RPMI7951 (cell line): ENCODE measurements at places on chromosomes 7 and 10.

GRCh38 chr10:43408710-43409384 lies at the start of gene HNRNPF:
Gene HNRNPF, minus strand, starts transcription at chr10:43409186. Its CDS starts 21,302 bp downstream, at chr10:43387884.
- peak; percentile 93 for DNase-seq

- no peak for DNase-seq
Measured at GRCh38 chr10:7474388-7474787, 63.6 kb upstream of the SFMBT2 start.

DNA sequence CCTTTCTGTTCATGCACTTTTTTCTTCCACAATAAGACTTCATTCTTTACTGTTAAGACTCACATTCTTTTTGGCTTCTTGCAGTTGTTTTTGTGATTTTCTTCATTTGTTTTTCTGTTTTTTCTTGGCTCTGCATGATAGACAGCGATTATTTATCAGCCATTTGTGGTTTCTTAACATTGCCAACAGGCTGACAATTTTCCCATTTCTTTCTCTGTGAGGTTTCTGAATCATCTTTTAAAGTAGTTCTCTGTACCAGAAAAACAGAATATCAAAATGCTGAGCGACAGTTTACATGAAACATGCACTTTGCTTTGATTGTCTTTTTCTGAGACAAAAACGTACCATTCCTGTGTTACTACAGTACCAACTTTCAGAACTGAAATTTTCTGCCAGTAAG lies 334.2 kb upstream of the MAGI2 start:
- no peak for DNase-seq

GRCh38 chr7:155991470-155991869 lies 179.2 kb upstream of the SHH start:
- no peak for DNase-seq

GRCh38 chr10:108462005-108462404 lies 1297.5 kb upstream of the SORCS1 start:
- no peak for DNase-seq

DNA sequence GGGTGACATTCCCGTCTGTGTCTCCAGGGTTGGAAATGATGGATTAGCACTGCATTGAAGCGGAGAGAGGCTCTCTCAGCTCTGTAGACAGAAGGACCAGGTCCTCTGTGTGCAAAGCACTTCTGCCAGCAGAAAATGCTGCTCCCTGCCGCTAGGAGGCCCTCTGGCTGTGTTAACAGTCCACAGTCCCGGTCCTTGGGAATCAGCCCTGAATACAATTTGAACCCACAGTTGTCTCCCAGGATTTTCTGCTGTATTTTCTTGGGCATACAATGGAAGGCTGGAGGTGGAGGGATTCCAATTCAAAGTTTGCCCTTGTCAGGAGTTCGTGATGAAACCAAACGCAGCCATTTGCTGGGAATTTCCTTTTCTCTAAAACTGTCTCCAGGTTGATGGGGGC lies 205.2 kb downstream of the GLRX3 start:
- no peak for DNase-seq

DNA sequence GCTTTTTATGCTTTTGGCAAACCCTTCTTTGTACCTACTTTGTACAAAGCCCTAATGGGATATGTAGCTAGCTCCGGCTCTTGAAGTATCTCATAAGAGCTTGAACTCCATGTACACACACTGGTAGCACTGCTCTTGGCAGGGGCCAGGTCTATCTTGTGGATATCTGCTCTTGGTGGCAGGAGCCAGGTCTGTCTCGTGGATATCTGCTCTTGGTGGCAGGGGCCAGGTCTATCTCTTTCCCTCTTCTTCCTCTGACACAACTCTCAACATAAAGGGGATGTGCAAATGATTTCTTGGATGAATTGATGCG lies 91.9 kb downstream of the WNT2 start:
- no peak for DNase-seq

DNA sequence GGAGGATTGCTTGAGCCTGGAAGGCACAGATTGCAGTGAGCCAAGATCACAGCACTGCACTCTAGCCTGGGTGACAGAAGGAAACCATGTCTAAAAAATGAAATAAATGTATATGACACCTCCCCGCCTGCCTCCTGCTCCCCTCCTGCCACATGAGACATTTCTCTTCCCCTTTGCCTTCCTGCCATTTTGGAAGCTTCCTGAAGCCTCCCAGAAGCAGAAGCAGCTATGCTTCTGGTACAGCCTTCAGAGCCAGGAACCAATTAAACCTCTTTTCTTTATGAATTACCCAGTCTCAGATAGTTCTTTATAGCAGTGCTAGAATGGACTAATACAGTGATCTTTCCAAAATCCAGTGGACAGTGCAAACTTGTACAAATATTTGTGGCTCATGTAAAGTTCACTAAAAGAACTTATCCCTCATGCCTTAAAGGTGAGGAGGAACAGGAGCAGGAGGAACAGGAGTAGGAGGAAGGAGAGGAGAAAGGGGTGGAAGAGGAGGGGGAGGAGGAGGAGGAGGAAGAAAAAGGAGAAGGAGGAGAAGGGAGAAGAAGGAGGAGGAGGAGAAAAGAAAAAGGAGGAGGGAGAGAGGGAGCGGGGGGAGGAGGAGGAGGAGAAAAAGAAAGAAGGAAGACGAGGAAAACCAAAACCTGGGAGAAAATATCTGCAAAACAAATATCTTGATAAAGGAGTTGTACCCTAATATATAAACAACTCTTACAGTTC lies 2.8 kb upstream of the ABI1 start:
- DNase-seq = no peak

DNA sequence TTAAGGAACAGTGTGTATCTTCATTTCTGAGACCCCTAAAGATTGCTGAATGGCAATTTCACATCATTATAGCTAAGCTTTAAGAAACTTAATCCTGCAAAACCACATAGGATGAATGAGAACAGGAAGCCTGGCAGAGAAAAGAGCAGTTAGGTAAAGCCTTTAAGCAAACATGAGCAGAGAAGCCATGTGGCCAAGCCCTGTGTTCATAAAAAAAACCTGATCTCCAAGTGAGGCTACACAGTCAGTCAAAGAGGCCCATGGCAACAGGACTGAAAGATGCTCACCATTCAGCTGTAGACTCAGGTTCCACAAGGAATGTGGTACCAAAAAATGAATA lies 9.3 kb downstream of the LIPA start:
- DNase-seq = no peak

- no peak for DNase-seq
Measured at GRCh38 chr10:61330669-61331068, 122.5 kb downstream of the TMEM26 start.

DNA sequence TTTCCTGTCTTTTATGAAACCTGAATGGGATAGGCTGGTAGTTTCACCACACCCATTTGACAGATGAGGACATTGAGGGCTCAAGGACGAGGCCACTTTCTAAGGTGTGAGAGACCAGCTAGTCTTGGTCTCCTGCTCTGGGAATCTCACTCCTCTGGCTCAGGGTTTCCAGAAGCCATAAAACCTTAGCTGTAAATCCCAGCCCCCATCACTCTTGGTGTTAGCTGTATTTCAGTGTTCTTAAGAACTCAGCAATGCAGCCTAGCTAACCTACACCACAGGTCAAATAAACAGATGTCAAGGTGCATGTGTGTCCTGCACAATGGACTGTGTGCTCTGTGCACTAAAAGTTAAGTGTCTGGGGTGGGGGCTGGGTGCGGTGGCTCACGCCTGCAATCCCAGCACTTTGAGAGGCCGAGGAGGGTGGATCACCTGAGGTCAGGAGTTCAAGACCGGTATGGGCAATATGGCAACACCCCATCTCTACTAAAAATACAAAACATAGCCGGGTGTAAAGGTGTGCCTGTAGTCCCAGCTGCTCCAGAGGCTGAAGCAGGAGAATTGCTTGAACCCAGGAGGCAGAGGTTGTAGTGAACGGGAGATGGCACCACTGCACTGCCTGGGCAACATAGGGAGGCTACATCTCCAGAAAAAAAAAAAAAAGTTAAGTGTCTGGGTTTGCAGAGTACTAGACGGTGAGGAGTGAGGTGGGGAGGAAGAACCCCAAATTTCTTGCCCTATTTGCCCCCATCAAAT lies 567 bp upstream of the EPO start:
- DNase-seq = peak; percentile 39

DNA sequence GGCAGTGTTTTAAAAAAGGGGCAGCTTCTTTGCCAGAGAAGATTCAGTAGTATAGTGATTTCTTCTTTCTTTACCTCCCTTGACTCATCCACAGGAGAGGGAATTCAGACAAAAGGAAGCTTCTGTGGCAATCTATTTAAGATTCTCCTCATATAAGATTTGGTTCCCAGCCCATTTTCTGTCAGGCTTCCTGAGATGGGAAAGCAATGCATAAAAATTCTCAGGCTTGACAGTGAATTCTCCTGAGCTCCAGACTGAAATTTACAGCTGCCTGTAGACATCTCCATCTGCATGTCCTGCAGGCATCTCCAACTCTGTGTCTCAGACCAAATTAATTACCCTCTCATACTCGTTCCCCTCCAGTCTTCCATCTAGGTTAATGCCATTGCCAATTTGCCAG lies 72.8 kb downstream of the TSPAN12 start:
- no peak for DNase-seq

DNA sequence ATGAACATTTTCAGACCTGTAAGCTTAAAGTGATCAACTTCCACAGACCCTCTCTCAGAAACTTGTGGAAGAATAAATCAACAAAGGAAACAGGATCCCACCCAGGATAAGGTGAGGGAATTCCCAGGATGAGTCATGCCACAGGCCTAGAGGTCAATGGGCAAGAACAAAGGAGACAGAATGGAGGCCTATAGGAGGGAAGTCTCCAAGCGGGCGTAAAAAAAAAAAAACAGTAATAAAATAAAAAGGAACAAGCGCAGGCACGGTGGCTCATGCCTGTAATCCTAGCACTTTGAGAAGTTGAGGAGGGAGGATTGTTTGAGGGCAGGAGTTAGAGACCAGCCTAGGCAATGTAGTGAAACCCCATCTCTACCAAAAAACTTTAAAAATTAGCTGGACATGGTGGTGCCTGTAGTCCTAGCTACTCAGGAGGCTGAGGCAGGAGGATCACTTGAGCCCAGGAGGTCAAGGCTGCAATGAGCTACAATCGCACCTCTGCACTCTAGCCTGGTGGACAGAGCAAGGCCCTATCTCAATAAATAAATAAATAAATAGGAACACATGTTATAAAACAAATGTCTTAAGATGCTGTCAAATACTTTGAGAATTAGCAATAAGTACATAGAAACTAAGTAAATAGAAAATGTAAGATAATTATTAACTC lies 8.4 kb downstream of the SORBS1 start:
- peak; percentile 34 for DNase-seq

GRCh38 chr7:20220293-20220761 lies 3.1 kb upstream of the MACC1 start:
- no peak for DNase-seq

GRCh38 chr10:101481256-101481655 lies 106.8 kb downstream of the POLL start:
- no peak for DNase-seq

- no peak for DNase-seq
Measured at GRCh38 chr10:126394948-126395347, 6.7 kb upstream of the ADAM12 start.

GRCh38 chr7:119900996-119901672 lies 371.8 kb upstream of the KCND2 start:
- DNase-seq = peak; percentile 94

GRCh38 chr7:20199015-20199737 lies 18.0 kb downstream of the MACC1 start:
- peak; percentile 96 for DNase-seq

- DNase-seq = no peak
Measured at GRCh38 chr10:2929480-2930258, 137.7 kb upstream of the PFKP start.

GRCh38 chr7:106893591-106893990 lies 28.5 kb downstream of the PIK3CG start:
- DNase-seq = no peak

DNA sequence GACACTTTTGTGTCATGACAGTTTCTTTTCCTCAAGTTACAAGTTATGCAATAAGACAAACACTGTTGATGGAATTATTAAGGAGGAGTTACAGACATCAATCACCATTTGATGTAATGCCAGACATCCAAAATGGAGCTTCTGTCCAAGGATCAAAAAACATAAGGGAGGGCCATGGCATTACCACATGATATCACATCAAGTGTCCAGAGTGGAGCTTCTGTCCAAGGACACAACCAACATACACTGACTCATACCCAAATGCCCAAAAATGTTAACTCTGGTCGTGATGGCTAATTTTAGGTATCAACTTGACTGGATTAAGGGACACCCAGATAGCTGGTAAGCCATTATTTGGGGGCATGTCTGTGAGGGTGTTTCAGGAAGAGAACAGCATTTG lies 140.4 kb downstream of the DOCK4 start:
- DNase-seq = no peak

DNA sequence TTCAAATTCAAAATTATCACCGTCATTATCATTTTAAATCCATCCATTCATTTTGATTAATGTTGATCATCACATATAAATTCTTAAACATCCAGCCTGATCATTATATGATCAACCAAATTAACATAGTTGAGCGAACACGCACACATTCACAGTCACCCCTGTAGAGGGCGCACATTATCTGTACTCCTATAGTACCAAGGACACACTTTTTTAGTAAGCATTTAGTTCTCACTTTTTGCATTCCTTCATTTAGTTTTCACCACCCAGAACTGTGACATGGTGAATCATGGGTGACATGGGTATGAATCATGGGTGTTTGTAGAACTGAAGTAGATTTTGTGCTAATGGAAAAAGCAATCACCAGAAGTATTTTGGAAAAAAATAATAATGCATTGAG lies 26.0 kb upstream of the ZNF735 start:
- DNase-seq = peak; percentile 9

DNA sequence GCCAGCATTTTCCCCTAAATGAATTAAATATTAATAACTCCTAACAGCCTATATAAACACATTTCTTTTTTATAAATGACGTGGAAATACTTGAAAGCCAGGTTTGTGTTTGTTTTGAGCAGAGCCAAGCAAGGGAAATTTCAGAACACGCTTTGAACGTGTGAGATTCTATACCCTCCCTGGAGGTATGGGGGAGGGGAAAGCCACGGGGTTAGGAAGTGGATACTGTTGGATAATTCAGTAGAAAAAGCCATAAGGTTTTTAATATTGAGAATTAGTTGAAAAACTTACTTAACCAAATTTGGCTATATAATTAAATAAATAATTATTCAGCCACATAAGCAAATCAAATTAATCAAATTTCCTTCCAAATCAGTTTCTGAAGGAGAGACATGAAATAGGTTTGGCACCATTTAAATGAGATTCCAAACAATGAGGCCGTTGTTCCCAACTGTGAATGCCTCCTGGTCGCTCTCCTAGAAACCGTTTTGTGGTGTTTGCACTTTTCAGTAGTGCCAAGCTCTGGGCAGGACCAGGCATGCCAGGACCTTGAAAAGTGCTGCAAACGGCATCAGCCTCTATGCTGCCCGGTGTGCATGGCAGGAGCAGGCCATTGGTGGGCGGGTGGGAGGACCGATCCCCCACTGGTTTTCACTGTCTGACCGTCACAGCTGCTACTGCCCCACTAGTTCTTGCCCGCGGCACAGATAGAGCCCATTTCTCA lies 88.1 kb downstream of the SEPTIN14 start:
- peak; percentile 9 for DNase-seq

DNA sequence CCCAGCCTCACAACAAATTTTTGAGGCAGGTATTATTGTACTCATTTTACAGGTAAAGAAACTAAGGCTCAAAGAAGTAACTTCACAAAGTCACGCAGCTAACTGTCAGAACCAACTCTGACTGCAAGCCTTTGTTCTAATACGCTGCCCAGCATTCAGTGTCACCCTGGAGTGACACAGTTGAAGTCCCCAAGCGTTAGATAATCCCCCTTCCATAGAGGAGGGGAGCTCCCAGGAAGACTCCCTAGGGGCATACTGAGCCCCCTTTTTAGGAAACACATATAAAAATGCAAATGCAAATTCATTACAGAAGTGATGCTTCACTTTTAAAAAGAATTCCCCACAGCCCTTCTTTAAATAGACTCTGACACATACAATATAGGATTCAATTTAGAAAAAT lies 101.0 kb upstream of the MACROH2A2 start:
- DNase-seq = no peak

- DNase-seq = no peak
Measured at GRCh38 chr10:87706731-87707130, 47.1 kb downstream of the PAPSS2 start.
